MG63 (cell line): ENCODE measurements at places on chromosomes 4 and X.

DNA sequence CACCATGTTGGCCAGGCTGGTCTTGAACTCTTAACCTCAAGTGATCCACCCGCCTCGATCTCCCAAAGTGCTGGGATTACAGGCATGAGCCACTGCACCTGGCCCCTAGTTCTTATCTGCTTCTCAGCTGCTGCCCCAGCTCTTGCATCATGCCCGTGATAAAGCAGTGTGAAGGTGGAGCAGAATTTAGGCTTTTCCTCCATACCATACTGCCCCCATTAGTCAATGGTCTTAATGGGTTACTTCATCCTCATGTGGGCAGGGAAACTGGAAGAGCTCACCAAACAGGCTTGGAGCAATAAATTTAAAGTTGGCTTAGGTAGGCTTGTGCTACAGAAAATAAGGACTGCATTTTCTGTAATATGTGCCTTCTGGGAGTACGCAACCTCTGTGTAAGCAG lies 636.9 kb upstream of the BOD1L1 start:
- DNase-seq: no peak

DNA sequence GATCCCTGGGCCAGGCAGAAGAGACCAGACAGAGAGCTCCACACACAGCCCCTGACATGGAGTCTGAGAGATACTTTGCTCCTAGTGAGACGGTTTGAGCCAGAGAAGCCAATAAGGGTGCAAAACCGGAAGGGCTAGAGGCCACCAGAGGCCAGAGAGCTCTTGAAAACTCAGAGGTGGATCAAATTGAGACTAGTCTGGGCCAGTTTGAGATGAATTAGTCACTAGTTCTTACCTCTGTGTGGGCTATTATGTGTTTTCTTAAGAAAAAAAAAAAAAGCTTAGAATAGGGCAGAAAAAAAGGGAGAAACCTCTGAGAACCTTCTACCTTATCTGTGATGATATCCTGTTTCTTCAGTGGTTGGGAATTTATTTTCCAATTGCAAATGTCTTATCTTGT lies 110.4 kb upstream of the EDNRA start:
- no peak for DNase-seq

GRCh38 chr4:110008540-110008939 lies 95.9 kb downstream of the EGF start:
- DNase-seq: no peak

DNA sequence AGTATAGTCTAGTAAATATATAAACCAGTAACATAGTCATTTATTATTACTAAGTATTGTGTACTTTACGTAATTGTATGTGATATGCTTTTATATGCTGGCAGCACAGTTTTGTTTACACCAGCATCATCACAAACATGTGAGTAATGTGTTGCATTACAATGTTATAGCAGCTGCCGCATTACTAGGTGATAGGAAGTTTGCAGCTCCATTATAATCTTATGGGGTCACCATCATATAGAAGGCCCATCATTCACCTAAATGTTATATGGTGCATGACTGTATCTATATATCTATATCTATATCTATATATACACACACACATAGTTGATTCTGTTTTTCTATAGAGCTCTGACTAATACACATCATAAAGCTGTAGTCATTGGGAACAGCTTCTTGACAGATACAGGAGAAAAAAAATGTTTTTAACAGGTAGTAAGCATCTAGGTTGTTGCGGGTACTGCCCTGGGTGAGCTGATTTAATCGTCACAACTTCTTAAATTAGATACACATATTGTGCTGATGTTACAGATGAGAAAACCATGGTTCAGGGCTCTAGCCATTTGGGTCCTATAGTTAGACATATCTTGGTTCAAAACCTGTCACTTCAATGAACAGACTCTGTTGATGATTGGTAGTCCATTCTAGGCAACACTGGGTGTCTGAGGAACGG lies 77.9 kb downstream of the CLNK start:
- DNase-seq: no peak

GRCh38 chr4:177128306-177128705 lies 181.4 kb upstream of the NEIL3 start:
- no peak for DNase-seq

DNA sequence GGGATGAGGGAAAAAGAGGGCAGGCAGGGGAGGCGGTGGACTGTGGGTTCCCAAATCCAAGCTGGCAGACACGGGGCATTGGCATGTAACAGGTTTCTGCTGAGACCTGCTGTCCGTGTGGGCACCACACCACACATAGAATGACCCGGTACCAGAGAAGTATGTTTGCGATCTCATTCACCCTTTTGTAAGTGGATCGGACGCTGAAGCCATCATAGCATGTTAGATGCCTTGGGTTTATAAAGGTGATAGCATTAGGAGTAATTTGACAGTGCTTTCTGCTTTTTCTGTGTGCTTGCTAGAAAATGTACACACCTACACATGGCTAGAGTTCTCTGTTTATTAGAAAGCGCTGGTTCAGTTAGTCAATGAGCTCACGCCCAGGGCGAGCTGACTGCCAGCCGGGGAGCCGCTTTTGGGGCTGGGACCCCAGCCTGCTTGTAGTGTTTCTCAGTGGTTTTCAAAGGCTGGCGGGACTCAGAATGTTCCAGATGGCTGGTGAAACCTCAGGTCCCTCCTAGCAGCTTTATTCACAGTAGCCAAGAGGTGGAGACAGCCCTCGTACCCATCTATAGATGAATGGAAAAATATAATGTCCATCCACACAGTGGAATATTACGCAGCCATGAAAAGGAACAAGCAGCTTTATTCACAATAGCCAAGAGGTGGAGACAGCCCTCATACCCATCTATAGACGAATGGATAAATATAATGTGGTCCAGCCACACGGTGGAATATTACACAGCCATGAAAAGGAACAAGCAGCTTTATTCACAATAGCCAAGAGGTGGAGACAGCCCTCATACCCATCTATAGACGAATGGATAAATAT lies 579 bp downstream of the IL3RA start:
- DNase-seq: no peak

- DNase-seq: no peak
These were observed 15.3 kb downstream of the HELQ start for GRCh38 chr4:83440148-83440814.

DNA sequence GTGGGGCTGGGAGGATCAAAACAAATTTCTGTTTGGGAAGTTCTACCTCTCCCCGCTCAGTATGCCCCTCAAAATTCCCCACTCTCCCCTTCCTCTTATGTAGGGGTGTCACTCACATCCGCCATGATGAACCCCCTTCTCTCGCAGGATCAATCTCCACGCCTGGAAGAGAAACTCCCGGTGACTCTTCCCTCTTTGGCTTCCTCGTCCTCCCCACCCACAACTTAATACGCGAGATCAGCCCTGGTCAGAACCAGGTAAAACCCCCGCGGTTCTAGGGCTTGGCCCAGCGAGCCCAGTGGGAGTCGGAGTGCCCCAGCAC lies 427 bp downstream of the LAMTOR3 start:
- no peak for DNase-seq

- no peak for DNase-seq
These were observed 242.4 kb downstream of the EVC2 start for GRCh38 chr4:5465956-5466355.

DNA sequence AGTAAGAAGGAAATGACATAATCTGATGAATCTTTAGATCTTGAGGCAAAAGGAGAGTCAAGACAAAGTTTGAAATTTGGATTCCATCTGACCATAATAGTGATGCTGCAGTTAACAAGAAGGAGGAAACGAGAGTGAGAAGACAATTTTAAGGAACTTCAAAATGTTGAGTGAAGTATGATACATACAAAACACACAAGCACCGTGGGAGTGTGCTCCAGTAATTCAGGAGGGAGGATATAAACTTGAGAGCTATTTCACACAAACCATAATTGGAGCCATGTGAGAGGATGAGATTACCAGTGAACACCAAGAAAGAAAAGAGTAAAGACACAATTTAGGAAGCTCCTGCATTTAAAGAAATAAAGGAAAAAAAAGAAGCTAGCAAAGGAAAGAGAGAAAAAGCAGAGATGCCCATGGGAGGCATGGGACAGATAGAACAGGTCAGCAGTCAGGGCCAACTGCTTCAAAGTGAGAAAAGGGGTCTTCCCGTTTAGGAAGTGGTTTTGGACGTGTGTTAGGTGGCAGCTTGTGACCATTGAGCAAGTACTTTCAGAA lies 150.7 kb upstream of the SLC7A11 start:
- no peak for DNase-seq

DNA sequence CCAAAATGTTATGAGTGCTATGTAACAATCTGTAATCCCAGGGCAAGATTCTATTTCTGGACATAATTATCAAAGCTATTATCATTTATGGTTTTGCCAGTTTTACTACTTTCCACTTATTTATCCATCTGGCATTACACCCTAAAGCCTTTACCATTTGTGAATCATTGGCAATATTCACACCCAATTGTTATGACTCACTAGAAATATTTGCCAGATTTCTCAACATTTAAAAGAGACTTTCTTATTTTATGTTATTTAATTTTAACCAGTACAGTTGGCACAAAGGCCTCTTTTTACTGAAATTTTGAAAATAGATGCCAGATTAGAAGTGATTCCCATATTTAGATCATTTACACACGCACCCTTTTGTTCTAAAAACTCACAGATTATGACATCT lies 242.7 kb upstream of the WDFY3 start:
- DNase-seq: no peak

DNA sequence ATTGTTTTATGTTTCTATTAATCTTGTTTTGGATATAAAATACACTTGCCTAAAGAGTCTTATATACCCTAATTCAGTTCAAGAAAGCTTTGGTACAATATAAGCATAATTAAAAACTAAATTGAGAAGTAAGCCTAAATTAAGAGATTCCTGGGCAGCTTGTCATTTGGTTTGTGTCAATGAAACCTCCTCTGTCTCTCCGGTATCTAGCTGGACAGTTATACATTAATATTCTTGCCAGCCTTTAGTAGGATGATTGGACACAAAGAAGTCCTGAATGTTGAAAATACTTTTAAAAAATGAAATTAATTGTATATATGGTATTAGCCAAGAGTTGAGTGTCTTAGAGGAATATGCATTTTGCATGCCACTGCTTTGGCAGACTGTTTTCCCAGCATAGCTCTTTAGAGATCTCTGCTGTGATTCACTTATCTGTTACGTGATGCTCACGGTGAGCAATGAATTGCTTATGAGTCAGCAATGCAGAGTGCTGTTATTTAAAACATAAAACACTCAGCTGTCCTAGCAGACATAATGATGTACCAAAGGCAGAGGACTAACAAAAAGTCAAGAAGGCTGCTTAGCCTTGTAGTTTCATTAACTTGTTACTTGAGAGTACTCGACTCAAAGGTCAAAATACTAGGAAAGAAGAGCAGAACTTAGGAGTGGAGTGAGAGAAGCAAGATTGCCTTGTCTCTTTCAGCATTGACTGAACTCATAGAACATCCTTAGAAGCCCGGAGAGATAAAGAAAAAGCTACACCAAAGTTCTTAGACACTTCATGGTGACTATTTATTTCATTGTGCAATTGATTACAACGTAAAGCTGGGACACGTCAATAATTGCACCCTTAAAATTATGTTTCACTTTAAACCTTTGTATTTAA lies 1296.1 kb upstream of the PCDH7 start:
- peak; percentile 58 for DNase-seq

- DNase-seq: no peak
These were observed 173.5 kb downstream of the NPFFR2 start for GRCh38 chr4:72205298-72205697.

- no peak for DNase-seq
These were observed 133.9 kb downstream of the EGF start for GRCh38 chr4:110046588-110047049.

DNA sequence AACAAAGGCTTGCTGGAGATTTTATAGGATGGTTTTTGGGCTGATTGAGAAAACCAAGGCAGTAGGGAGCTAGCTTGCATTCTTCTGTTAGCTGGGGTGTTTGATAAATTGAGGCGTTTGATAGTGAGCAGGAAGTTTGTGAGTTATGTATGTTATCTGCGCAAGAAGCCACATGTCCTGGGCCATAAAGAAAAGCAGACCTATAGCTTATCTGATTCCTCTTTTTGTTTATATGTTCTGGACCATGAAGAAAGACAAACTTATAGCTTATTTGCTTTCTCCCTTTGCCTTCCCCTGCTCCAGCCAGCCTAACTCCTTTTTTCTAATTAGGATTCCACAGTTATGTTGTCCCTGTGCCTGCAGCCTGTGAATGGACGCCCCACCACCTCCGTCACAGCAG lies 9.2 kb downstream of the HNRNPH2 start:
- no peak for DNase-seq

DNA sequence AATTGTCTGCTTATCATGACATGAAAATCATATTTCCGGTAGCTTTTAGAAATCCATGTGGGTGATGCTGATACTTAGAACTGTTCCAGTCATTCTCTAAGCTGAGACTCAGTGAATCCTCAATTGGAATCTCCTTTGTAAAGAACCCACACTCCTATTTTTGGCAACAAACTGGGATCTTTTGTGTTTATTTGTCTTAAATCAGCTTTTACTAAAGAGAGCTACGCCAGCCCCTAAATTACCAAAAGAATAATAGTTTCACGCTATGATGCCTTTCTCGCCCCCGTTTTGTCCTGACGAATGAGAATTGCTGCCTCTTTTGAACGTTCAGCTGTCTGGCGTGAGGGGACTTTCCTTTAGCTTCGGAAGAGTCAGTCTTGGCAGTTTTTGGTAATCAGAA lies 195.9 kb downstream of the SHOX start:
- DNase-seq: peak; percentile 52

DNA sequence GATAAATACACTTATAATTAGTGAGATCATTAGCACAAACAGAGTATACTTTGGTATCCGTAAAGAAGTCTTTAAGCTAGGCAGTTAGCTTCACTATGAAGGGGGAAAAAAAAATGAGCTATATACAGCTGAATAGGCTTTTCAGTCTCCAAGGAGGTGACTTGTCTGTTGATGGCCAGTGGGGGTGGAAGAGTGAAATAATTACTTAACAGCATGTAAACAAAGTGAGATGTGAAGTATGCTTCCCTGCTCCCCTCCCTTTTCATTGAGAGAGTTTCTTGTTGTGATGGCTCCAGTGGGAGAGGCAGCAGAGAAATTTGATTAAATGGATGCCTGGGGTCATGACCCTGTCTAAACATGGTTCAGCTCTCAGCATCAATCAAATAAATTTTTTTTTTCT lies 180.9 kb downstream of the DACH2 start:
- no peak for DNase-seq

- DNase-seq: no peak
These were observed 3.1 kb downstream of the POLR2B start for GRCh38 chr4:56981795-56982201.

- peak; percentile 30 for DNase-seq
These were observed 50.2 kb downstream of the DDX3X start for GRCh38 chrX:41384051-41384705.

GRCh38 chr4:168387091-168387490 lies 68.5 kb upstream of the DDX60 start:
- DNase-seq: no peak

- DNase-seq: no peak
These were observed 103.5 kb upstream of the ENPEP start for GRCh38 chr4:110372485-110372884.

- DNase-seq: no peak
These were observed 65.2 kb downstream of the PHOX2B start for GRCh38 chr4:41683326-41683725.
